ENCODE measurements at places on chromosomes 2 and 18.

GRCh38 chr2:30512243-30512886, 65.3 kb downstream of the LCLAT1 start:
- no peak for DNase-seq

GRCh38 chr2:4553241-4553640, 849.9 kb downstream of the DCDC2C start:
- DNase-seq, result no peak

DNA sequence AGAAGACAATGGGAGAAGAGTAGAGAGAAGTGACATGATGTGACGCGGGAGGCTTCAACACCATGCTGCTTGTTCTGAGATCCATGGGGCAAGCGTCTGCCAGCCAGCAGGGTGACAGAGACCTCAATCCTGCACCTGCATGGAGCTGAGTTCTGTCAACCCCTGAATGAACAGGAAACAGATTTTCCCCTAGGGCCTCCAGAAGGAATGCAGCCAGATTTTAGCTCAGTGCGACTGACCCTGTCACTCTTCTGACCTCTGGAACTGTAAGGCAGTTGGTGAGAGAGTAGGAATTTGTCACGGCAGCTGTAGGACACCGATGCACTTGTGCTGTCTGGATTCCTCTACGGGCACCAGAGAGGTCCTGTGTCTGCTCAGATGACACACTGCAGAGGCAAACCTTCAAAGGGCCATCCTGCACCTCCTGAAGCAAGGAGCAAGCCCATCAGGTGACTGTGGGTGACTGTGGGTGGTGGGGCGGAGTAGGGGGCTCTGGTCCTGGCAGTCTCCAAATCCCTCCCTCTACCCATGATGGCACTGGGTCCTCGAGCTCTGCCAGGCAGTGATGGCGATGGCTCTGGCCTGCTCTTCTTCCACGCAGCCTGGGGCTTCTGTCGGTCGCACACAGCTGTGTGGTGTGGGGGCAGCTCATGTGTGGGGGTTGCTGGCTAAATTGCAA, 194.3 kb upstream of the TWIST2 start:
- DNase-seq, result no peak

- no peak for DNase-seq
Observed at GRCh38 chr2:233705911-233706506, 6.7 kb upstream of the UGT1A5 start.

- DNase-seq, result no peak
Observed at GRCh38 chr2:56671973-56672569, 488.3 kb downstream of the CCDC85A start.

DNA sequence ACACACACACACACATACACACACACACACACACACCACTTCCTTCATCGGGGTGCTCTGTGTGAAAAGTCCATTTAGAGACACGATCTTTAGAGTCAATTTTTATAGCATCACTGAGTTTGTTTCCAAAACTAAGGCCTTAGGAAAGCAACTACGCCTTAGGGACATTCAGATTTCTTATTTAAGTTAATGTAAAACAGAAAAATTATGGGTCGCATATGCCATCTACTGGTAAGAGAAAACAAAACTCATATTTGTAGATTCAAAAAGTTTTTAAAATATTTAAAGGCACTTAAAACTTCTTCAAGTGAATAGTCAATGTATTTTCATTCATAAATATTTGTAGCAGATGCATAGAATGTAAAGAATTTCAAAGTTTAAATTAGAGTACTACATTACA, 166.2 kb downstream of the ATAD2B start:
- no peak for DNase-seq

GRCh38 chr2:171307560-171307959, 126.2 kb downstream of the METTL8 start:
- DNase-seq, result no peak

GRCh38 chr2:174781996-174782395, 17.7 kb upstream of the CHRNA1 start:
- DNase-seq, result no peak

DNA sequence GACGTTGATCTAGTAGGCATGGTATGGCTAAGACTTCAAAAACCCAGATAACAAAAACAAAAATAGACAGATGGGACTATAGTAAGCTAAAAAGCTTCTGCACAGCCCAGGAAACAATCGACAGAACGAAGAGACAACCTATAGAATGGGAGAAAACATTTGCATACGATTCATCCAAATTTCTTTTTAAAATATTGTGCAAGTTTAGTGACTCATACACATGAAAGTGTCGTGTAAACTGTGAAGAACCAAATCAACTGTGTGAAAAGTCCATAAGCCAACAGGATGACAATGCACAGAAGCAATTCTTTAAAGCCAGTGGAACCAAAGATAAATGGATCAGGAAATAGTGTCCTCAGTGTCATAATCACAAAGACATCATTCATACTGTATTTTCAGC, 671.1 kb downstream of the RNF144A start:
- DNase-seq, result no peak

DNA sequence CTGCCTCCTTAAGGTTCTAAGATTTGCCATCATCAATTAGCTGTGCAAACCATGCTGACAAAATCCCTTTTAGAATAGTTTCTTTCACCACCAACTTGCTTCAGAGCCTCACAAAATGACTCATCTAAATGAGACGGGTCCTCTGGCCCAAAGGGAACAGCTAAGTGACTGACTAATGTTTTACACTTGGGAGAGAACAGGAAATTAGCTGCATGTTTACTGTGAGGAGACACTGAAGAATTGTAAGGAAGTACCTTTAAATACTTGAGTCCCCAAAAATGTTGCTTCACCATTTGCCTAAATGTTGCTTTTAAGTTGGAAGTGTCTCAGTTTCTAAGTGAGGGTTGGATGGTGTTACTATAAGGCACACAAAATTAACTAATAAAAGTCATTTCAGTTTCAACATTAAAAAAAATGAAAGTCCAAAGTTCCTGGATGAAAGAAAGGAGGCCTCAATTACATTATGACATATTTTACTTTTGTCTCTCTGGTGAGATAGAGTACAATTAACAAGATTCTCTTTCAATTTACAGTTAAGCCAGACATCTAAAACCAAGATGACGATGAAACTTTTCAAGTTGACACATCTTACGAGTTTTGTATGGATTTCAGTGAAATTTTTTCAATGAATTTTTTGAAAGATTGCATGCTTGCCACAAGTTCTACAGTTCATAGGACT, 229.1 kb upstream of the FN1 start:
- DNase-seq, result no peak

DNA sequence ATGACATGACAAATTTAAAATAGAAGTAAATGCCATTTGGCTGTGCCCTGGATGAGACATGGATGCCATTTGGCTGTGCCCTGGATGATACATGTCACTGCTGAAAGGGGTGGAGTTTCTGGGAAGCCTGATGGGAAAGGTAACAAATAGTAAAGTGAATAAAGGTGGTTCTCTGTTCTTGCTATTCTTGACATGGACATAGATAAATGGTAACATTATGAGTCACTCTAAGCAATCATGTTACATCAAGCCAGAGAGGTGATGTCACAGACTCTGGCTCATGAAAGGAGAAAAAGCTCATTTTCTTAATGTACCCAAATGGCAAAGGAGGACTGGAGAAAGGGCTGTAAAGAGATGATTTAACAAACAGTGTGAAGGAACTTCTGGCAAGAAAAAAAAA, 86.4 kb downstream of the EML6 start:
- no peak for DNase-seq

DNA sequence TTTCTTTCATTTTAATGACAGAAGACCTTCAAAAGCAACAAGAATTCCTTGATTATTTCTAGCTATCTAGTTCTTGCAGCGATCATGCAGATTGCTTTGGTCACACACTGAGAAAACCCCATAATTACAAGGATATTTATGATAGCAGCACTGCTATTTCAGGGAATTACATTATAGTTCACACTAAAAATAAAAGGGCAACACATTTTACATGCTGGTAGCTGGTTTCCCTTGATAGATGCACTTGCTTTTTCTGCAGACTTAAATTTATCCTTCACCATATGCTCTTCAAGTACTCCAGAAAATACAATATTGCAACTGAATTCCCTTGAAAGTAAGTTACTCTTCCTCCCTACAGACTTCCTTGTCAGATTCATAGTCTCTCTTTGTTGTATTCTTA, 751.1 kb downstream of the CCDC85A start:
- DNase-seq, result no peak

GRCh38 chr2:31205186-31205585, 12.1 kb downstream of the CAPN14 start:
- DNase-seq, result no peak

DNA sequence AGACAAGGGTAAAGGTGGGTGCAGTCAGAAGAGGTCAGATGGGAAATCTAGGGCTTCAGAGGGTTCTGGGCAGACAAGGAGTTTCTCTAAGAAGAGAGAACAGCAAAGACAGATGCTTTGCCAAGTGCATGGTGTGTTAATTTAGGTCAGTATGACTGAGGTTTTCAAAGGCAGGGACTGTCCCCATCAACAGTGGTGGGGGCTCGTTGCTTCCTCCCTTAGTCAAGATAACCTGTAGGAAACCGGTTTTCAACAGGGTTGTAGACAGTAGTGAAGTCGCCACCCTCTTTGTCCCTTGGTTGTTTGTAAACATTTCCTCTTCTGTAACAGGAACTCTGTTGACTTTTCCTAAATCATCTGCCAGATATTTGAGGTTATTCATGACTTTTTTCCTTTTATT, 11.6 kb downstream of the RAB12 start:
- no peak for DNase-seq

DNA sequence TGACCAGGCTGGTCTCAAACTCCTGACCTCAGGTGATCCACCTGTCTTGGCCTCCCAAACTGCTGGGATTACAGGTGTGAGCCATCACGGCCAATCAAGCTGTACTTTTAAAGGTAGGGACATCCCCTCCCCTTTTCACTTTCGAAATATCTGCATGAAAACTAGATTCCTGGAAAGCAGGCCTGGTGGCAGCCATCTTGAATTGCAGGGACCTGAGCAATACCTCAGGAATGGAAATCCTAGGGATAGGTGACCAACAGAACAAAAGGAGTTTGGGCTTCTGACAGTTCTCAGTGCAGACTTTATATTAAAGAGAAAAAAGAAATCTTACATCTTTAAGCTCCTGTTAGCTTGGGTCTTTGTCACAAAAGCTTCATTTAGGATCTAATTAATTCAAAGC, 62.6 kb downstream of the KLF7 start:
- DNase-seq, result no peak

DNA sequence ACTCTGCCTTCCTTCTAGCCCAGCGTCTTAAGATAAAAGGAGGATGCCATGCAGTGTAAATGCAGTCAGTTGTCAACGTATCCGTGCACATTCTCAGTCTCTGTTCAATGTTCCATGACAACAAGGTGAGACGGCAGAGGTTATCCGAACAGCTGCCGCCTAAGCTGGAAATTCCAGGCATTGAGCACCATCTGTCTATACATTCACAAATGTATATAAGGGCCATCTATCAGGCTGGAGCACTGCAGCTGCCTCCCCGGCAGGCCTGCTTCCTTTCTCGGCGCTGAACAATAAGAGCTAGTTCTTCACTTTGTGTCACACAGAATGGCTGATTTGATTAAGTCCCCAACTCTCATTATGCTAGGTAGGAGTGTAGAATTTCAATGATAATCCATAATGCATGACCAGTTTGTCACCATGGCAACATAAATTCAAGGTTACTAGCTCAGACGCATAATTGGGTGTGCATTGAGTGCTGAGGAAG, 282.2 kb upstream of the SOX11 start:
- no peak for DNase-seq

DNA sequence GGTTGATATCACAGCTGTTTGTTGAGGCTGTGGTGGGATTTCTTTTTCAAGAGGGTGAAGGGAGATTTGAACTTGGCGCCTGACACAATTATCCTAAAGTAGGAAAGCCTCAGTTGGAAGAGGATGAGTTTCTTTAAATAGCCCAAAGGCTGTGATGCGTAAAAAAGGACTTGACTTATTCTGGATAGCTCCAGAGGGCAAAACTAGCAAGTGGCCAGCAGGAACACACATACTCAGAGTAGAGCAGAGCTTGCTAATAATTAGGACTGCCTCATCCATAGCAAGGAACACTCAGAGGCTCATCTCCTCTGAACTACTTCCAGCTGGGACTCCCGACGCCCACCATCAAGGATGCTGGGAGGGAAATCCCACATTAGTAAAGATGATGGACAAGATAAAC, 74.0 kb downstream of the AFF3 start:
- no peak for DNase-seq

GRCh38 chr2:121355488-121355887, 70.5 kb upstream of the TFCP2L1 start:
- DNase-seq, result no peak

GRCh38 chr2:15298770-15299169, 262.4 kb downstream of the NBAS start:
- DNase-seq, result no peak

DNA sequence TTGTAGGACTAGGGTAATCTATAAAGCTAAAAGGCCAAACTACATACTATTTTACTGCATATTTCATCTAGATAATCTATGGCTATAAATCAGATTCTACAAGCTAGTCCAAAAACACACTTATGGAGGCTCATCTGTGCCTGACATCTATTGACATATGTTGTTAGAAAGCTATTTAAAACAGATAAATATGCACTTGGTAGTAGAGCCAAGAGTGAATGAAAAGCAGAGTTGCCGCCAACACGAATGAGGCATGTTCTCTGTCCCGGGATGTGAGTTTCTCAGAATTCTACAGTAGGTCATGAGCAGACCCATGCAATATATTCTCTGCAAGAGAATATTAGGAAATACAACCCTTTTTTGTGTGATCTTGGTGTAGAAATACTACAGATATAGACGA, 66.7 kb upstream of the LPIN2 start:
- no peak for DNase-seq

DNA sequence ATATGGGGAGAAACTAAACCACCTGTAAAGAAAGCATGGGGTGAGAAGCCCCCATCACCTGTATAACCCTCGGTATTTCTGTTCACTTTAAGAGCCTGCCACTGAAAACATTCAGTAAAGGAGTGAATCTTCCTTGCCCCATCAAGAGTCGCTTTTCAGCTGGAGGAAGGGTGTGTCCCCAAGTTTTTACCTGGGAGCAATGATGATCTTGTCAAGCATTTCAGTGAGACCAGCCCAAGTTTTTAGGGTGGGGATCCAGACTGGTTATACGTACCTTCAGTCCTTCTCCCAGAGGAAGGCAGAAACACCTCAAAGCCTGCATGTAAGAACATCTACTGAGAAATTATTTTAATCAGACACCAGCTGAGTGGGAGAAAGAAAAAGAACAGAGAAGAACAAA, at the start of gene DSG1:
TSS of gene DSG1 (plus strand) at position 301 of the 400 bp plus-strand sequence. CDS start 141 bp downstream, outside the sequence.
- DNase-seq, result no peak

GRCh38 chr18:78363556-78364387, 615.8 kb upstream of the SALL3 start:
- DNase-seq, result no peak

DNA sequence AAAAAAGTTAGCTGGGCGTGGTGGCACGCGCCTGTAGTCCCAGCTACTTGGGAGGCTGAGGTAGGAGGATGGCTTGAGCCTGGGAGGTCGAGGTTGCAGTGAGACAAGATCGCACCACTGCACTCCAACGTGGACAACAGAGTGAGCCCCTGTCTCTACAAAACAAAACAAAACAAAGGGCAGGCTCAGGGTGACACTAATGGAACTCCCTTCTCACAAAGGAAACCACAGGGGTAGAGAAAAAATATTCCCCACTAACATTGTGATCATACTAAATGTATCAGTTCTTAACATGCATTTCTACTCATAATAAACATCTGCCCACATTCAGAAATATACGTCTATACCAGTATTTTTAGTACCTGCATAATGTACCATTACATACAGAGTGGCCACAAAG, 21.1 kb downstream of the STAM2 start:
- no peak for DNase-seq

Measured in activated CD4-positive, CD25-positive, alpha-beta regulatory T cell treated with anti-CD3 and anti-CD28 coated beads, Interleukin-2, amount 50 U/mL, for 16 hours (primary cell).